ENCODE measurements at places on chromosomes 5 and 9.

- DNase-seq: no peak
These were observed 194.3 kb downstream of the SEMA5A start for GRCh38 chr5:9351546-9351945.

GRCh38 chr5:133703935-133704334, 91.6 kb upstream of the FSTL4 start:
- no peak for DNase-seq

- no peak for DNase-seq
These were observed 291.8 kb upstream of the DAB2 start for GRCh38 chr5:39716532-39717028.

GRCh38 chr9:126149661-126150060, 177.0 kb upstream of the MVB12B start:
- DNase-seq: no peak

DNA sequence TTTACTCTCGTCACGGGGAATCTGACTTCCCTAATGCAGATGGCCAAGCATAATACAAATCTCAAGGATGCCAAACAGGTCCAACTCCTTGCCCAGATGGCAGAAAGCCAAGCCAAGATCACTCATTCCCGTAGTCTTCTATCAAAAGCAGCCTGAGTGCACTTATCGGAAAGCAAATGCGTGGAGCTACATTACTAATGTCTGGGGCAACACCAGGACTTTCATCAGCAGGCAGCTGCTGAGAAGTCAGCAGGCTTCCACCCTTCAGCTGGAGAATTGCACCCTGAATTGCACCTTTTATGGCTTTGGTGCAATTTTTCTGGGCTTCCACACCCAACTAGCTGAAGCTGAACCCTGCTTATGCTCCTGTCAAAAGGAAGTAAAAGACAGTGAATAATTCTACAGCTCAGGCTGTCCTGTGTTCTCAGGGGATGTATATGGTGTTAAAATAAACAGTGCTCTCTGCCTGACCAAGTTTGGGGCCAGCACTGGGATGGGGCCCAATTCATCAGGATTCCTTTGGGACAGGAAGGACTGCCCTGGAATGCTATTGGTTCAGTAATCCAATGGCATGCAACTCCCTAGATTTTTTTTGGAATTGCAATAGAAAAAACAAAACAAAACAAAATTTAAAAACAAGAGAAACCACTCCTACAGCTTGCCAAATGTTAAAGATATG, 92.6 kb downstream of the DPYSL3 start:
- DNase-seq: no peak

- no peak for DNase-seq
These were observed 1363.3 kb downstream of the MAT2B start for GRCh38 chr5:164868761-164869160.

- DNase-seq: no peak
These were observed 88.4 kb upstream of the WWC1 start for GRCh38 chr5:168202996-168203395.
